ENCODE measurements at places on chromosomes 2 and 18. TPM values are rescaled to one million over a fixed set of nuclear protein-coding genes. Genes with fewer than 3 reads are reported as not detected.
A peak's percentile ranks its signal among the peaks of the same experiment; 100 is the strongest.

GRCh38 chr2:24981411-24982136, 9.8 kb upstream of the DNAJC27 start:
- no peak for DNase-seq

DNA sequence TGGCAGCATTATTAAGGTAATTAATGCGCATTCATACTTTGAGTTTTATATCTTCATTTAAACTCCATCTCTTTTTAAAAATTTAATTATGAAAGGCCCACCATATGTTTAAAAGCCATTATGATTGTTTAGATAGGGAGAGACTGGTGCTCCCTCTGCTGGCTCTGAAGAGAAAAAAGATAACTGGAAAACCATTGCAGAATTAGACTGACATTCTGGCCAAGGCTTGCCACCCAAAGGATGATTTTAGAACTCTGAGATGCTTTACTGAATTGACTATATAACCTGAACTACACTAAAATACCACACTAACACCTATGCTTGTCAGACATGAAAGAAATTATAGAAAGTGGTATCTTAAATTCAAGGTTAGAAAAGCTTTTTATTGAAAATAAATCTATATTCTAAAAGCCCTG, 127.6 kb upstream of the SPOPL start:
- no peak for DNase-seq

- no peak for DNase-seq
Observed at GRCh38 chr2:172790404-172790803, 54.8 kb downstream of the RAPGEF4 start.

DNA sequence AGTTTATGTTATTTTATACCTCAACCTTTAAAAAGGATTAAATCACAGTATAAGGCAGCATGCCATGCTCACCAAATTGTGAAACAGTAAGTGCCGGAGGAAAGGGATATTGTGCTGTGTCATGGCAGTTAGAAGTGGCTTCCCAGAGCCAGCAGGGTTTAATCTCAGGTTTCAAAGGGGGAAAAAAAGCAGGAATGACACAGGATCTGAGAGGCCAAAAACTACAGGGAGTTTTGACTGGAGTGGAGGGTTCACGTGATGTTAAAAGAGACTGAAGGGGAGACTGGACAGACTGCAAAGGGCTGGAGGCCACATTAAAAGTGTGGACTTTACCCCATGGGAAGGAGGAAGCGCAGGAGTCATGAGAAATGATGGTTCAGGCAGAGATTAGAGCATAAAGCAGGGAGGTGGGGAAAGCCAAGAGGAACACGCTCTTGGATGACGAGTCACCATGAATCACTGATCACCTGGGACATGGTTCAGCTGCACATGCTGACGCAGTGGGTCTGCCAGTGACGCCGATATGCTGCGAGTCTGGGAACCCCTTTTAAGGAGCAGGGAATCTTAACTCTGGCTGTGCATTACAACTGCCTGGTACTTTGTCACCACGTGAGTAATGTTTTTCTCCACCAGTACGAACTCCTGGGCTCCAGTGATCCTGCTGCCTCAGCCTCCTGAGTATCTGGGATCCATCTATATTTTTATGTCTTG, 6.1 kb downstream of the CHMP1B start:
- DNase-seq = peak; percentile 81

Gene SIX3
- total RNA-seq = not detected

DNA sequence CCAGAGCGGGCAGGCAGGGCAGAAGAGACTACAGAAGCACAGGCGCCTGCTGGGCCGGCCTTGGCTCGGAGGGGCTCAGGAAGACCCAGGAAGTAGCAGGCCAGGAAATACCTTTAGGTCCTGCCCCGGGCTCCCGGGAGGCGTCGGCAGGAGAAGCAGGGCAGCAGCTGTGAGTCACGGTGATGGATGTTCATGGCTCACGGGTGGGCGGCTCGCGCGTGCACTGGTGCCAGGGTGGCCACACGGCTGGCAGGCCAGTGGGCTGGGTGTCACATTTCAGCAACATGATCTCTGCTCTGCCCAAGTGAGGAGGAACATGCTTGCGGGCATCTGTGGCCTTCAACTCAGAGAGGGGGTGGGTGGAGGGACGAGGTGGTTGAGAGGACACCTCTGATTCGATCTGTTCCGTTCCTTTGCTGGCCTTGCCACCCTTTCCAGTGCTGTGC, 139.3 kb downstream of the KLHL29 start:
- DNase-seq = no peak

GRCh38 chr18:77208964-77209363, 40.7 kb upstream of the GALR1 start:
- no peak for DNase-seq

GRCh38 chr2:10122500-10123280, at the start of gene RRM2:
Gene RRM2 (plus strand): TSS chr2:10122739. CDS start chr2:10122799, 60 bp downstream.
- peak; percentile 97 for DNase-seq

- DNase-seq = no peak
Observed at GRCh38 chr2:39949131-39949530, 170.1 kb upstream of the THUMPD2 start.

Gene PLGLB1
- 2.1 TPM for total RNA-seq

Gene FAM110C
- total RNA-seq = 14.2 TPM

- DNase-seq = no peak
Observed at GRCh38 chr18:26040051-26040656, 50.3 kb downstream of the SS18 start.

Gene GPR17
- not detected for total RNA-seq

- no peak for DNase-seq
Observed at GRCh38 chr2:157185476-157186227, 71.9 kb upstream of the GALNT5 start.

Gene ACKR3
- total RNA-seq = 11.9 TPM

Gene SKOR2
- not detected for total RNA-seq

GRCh38 chr2:220226076-220226475, 598.6 kb downstream of the SLC4A3 start:
- no peak for DNase-seq

DNA sequence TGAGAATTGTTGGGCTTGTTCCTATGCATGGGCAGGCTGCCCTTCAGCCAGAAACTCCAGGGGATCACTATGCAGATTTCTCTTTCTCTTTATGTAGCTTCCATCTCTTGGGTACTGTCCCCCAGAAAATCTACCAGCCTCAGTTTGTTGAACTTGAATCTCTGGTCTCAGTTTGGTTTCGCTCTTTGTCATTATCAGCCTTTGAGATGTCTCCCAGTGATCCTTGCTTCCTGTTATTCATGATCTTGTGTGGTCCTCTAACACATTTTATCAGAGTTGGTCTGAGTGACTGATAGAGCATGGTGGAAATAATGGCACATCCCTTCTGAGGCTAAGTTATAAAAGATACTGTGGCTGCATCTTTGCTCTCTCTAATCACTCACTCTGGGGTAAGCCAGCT, 7.8 kb downstream of the TMEM87B start:
- no peak for DNase-seq

GRCh38 chr18:32760391-32760790, 12.4 kb downstream of the KLHL14 start:
- peak; percentile 52 for DNase-seq

DNA sequence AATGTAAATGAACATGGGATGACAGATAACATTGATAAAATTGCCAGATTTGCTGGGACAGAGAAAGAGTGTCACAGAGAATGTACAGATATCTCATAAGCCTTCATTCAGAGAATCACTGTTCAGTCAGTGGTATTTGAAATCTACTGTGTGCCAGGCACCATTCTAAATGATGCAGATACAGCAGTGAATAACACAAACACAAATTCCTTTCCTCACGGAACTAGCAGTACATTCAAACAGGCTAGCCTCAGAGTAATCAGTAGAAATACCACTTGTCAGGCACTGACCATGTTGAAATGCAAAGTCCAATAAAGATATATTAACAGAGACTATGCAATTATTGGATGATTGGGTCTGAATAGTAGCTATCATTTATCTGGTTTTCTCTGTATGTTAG, 211.0 kb downstream of the RDH14 start:
- no peak for DNase-seq

Gene KYNU
- 3.3 TPM for total RNA-seq

Gene FHL2
- 113 TPM for total RNA-seq

GRCh38 chr2:98508709-98509066, 64.0 kb downstream of the INPP4A start:
- DNase-seq = no peak

DNA sequence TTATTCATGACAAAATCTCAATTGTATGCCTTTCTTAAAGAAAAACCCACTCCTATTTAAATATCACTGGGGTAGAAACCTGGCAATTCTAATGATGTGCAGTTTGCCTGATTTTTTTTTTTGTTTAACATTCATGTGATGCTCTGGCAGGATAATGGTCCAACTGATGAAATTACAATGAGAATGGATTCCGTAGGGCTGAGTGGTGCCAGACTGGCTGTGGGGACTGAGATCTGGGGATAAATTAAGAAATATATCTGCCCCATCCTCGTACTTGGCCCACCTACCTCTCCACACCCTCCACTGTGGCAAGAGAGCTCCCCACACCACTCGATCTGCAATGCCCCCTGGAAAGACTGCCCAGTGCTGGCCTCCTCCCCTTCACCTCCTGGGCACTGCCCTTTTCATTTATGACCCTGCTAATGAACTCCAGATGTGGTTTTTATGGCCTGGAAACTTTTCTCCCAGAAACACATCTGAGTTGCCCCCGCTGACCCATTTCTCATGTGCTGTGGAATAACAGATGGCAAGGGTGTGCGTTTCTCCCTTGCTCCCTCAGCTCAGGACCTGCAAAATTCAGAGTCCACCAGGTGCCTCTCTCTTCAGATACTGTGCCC, 33.0 kb upstream of the RPL37A start:
- DNase-seq = no peak

GRCh38 chr2:223889229-223889628, 51.8 kb upstream of the AP1S3 start:
- no peak for DNase-seq

Gene LBX2
- total RNA-seq = 1.0 TPM

Gene TMEFF2
- total RNA-seq = 1.0 TPM

- DNase-seq = no peak
Observed at GRCh38 chr2:80324525-80324924, 20.0 kb upstream of the LRRTM1 start.

Gene HOXD13
- 1.1 TPM for total RNA-seq

GRCh38 chr2:207167099-207167923, 1.6 kb upstream of the KLF7 start:
- peak; percentile 32 for DNase-seq

DNA sequence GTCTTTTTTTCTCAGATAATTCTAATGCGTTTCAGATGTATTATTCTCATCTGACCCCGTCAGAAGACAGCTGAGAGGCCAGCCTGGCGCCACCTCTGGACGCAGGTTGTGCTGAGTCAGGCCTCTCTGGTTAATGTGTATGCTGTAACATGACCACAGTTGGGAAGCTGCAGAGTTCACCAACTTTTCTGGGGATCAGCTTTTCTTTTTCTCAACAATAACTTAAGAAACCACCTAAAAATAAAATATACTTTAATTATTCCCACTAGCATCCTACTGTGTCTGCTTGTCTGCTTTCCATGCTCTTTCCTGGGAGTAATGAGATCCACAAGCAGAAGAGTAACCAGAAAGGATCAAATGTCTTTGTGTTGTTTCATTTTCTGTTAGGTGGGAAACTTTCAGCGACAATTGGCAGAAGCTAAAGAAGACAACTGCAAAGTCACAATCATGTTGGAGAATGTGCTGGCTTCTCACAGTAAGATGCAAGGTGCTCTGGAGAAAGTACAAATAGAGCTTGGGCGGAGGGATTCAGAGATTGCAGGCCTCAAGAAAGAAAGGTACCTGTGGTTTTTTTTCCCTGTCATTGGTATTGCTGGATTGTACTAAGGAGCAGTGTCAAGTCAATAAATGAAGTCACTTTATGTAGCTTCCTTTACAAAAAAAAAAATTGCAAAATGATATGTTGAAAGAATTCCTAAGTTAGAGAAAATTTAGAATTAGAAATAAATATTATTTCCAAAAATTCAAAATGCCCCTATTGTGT, 79.8 kb downstream of the CCDC150 start:
- DNase-seq = no peak

DNA sequence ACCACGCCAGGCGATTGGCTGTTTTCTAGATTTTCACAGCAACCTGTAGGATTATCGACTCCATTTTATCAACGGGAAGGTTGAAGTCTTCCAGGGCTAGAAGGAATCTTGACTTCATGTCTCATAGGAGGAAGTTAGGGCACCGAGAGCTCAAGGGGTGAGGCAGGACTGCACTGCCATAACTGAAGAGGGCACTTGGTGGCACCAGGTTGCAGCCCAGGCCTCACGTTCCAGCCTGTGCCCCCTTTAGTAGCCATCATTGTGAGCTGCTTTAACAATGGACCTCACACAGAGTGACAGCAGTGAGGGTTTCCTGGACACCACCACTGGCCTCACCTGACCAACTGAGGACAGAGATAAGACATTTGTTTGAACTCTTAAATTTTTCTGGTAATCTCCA, 22.9 kb upstream of the RPL37A start:
- DNase-seq = no peak

Gene MROH2A
- not detected for total RNA-seq

Gene COL6A3
- total RNA-seq = 235 TPM

Gene MYO5B
- total RNA-seq = 120 TPM

GRCh38 chr2:39099870-39100728, 20.8 kb downstream of the SOS1 start:
- no peak for DNase-seq

DNA sequence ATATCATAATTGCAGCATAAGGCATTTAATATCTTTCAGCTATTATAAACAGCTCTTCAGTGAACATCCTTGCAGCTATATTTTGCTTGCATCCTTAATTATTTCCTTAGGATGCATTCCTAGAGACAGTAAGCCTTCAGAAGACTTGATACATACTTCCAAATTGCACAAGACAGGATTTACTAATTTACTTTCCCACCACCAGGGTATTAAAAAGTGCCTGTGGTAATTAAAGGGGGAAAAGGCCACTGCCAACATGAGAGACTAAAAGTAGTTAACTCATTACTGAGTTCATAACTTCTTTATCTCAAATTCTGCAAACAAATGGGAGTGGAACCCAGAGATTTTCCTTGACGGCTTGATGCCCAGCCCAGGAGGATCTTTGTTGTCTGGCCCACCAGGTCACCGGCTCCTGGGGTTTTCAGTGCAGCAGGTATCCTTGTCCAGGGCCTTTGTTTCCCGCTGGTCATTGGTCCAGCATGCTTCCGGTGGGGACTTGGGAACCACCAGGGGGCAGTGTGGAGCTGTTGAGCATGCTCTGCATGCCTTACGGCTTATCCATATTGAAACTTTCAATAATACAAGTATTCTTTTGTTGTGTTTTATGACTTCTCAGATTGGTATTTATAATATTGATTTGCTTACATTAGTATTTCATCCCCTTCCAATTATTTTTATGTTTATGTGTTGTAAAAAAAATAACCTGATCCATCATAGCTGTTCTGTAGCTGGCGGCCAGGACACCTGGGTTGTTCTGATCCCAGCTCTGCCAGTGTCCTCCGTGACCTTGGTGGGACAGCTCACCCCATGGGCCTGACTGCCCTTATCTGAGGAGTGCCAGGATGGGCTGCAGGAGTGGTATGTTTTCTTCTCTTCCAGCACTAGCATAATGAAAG, 61.4 kb downstream of the TGOLN2 start:
- DNase-seq = peak; percentile 84

DNA sequence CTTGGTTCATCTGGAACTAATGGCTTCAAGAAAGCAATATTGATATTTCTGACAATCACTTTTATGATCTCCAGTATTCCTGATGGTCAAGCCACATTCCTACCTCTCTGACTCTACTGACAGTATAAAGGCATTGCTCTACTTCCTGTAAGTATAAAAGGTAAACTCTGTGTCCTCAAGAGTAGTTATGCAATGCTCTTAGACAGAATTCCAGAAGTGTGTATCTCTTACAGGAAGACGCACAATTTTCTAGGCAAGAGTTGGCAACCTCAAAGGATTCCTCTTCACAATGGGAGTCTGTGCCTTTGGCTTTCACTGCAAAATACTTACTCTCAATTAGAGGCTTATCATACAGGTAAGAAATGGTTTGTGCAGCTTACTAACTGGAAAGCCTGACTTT, 100.1 kb downstream of the THADA start:
- no peak for DNase-seq

Gene UGT1A3
- total RNA-seq = 4.7 TPM

Measured in mucosa of descending colon (tissue), 3 donors.